Posterior vena cava (tissue), 2 donors: ENCODE measurements at places on chromosomes 3 and 15. TPM values are rescaled to one million over a fixed set of nuclear protein-coding genes. Genes with fewer than 3 reads are reported as not detected.

SRGAP3 gene
- 1.7 TPM for total RNA-seq

SUSD5 gene
- 3.7 TPM for total RNA-seq

GRCh38 chr3:123799544-123800361 is 84.4 kb downstream of the MYLK start:
- no peak for DNase-seq

GRCh38 chr15:99390667-99391066 is 139.4 kb downstream of the LRRC28 start:
- DNase-seq: no peak

- no peak for DNase-seq
Measured at GRCh38 chr3:127289706-127290575, 2.1 kb upstream of the PRR20G start.
